NCI-H1436 (cell line): ENCODE measurements at places on chromosomes 16 and 17.

DNA sequence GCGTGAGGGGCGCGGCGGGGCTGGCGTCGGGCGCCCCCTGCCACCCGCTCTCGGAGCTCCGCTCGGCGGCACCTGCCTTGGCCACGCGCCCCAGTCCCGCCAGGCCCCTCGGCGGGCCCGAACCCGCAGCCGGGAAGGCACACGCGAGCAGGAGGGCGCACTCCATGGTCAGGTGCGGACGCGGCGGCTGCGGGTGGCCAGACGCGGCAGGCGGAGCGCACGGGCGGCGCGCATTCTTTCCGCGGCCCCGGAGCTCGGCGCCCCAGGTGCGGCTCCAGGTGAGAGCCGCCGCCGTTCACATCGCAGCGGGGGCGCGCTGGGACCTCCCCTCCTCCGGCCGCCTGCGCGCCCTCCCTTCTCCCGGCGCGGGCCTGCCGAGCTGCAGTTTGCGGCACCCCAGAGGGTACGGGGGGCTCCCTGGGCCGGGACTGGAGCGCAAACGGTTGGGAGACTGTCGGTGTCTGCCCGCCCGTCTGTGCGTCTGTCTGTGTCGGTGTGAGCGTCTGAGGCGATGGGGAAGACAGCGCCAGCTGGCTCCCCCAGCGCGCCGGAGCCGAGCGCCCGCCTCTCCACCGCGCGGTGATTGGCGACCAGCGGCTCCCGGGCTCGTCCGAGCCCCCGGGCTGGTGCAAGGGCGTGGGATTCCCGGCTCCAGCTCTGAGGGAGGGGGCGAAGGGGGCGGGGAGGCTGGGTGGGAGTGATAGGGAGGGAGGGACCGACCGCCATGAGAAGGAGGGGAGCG lies at the start of gene ADAMTS18:
Gene ADAMTS18, minus strand, starts transcription at position 505 of the 742 bp plus-strand sequence. Its CDS starts 339 bp downstream, at position 166.
- peak; percentile 25 for DNase-seq

DNA sequence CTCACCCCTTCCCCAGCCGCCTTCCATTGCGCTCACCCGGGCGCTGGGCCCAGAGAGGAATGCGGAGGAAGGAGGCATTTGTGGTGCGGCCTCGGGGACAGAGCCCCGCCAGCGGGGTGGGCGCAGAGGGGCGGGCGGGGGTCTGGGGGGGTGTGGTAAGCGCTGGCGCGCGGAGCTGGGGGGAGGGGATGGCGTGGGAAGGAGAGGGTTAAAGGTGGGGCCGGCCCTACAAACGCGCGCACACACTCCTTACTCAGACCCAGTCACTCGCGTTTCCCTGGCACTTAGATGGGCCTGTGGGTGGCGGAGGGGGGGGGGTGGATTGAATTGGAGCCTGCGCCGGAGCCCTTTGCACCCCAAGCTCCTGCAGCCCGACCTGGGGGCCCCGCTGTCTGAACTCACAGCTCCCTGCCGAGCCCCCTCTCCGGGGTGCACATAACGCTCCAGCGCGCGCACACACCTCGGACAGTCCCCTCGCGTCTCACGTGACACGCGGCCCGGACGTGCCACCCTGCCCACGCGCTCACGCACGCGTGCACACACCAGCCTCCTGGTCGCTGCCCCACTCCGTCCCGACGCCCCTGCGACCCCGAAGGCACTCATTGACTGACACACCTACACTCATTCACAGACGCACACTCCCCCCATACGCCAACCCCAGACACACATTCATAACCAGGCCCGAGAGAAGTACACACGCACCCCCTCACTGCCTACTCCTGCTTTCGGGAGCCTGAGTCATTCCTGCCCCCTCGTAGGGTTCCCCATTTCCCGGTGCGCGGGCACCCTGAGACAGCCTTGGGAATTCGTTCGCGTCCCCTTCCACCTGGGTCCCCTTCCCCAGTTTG lies 844 bp downstream of the TBKBP1 start:
- no peak for DNase-seq

- no peak for DNase-seq
These were observed 143.1 kb downstream of the CDH13 start for GRCh38 chr16:82769845-82770244.

- DNase-seq = no peak
These were observed 65.8 kb downstream of the RGS9 start for GRCh38 chr17:65202844-65203571.

DNA sequence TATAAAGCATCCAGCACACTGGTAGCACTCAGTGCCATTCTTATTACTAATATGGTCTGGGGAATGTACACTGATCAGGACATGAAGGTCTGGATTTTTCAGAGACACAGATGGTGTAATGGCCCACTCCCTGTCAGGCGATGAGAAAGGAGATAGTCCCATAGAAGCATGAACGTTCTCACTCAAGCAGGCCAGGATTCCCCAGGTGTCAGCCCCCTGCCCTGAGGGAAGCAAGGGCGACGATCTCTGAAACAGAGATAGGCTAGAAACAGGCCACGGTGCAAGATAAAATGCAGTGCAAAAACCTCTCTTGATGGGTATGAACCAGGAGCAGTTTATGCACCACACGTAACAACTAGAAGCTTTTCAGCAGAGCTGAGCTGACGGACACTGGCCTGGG lies 10.6 kb downstream of the PRPSAP1 start:
- no peak for DNase-seq

DNA sequence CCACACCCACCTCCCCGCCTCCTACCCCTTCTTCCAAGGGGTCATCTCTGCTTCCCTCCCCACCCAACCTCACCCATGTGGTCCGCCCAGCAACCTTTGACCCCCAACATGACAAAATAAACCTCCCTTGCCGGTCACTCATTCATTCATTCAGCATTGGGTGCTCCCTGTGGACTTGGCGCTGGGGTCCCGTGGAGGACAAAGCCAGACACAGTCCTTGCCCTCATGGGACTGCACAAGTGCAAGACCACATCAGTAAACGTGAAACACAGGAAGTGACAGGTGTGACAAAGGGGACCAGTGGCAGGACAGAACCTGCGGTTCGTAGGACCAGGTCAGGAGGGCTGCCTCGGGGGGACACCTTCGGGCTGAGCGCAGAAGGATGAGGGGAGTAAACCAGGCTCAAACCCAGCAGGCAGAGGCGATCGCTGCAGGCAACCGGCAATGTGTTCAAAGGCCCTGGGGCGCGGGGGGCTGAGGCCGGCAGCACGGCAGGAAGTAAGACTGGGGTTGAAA lies 185.4 kb downstream of the SEC14L1 start:
- DNase-seq = no peak

DNA sequence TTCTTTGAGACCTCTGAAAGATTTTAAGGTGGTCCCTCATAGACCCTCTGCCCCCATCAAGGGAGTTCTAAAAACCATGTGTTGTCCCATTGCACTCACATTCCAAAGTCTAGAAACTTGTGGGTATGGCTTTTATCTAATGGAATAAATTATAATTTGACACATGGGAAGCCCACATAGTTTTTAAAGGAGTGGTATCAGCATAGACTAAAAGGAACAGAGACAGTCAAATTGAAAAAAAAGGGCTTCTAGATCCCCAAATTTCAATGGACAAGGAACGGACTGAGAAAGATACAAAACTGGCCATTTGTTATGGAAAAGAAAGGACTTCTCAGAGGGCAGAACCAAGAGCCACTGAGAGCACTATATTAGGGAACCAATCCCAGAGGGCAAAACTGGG lies 48.7 kb upstream of the ICAM2 start:
- no peak for DNase-seq

DNA sequence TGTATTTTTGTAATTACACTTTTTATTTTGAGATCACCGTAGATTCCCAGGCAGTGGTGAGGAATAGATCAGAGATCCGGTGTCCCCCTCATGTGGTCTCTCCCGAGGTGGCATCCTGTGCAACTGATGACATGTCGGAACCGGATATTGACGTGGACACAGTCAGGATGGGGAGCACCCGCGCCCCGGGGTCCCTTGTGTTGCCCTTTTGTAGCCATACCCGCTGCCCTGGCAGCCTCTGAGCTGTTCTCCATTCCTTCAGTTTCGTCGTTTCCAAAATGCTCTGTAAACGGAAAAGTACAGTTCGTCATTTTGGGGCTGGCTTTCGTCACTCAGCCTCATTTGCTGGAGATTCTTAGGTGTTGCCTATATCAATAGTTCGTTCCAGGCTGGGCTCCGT lies 14.2 kb downstream of the JPH3 start:
- DNase-seq = no peak

GRCh38 chr17:38815576-38816193 lies 9.4 kb downstream of the CWC25 start:
- no peak for DNase-seq

DNA sequence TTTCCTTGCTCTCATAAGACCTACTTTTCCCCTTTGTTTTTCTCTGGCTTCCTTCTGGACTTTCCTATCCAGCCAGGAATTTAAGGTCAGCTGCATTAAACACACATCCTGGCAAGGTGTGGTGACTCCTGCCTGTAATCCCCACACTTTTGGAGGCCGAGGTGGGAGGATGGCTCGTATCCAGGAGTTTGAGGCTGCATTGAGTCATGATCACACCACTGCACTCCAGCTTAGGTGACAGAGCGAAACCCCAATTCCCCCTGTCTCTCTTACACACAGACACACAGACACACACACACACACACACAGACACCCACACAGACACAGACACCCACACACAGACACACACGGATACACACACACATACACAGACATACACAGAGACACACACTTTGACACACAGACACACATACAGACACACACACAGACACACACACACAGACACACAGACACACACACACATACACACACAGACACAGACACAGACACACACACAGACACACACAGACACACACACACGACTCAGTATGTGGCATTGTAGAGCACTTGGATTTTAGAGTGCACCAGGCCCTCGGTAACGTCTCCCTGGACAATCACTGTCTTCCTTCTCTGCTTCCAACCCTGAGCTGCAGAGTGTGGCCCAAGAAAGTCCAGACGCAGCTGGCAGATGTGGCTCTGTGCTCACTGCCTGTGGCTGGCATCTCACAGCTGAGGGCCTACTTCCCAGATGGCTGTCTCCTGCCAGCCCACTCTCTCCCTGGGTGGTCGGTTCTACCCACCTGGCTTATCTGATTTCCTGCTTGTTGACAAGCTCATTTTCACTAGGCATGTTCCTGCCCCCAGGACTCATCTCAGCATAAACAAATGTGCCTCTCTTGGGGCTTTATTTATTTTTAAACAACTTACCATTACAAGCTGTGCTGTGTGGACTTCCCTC lies 39.0 kb downstream of the NLRP1 start:
- DNase-seq = no peak

DNA sequence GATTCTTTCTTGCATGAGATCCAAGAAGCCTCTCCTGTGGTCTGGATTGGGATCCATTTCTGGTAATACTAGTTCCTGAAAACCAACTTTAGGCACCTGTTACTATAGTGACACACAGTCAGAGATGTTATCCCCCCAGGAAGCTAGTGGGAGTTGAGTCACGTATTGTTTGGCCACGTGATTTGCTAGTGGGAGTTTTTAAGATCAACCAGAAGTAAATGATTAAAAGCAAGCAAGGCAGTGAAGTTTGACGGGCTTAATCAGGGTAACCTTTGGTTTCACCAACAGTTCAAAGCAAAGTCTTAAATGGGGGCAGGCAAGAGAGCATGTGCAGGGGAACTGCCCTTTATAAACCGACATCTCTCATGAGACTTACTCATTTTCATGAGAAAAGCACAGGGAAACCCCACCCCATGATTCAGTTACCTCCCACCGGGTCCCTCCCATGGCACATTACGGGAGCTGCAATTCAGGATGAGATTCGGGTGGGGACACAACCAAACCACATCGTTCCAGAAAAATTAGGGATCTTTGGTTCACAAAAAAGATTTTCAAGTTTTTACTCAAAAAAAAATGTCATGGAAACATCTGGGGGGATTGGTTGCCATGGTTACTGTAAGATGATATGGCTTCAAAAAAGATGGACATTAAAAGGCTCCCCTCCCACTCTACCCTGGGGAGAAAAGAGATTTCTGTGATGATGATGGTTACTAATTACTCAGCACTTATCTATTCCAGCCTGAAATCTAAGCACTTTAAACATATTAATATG lies 483.1 kb upstream of the ERCC4 start:
- no peak for DNase-seq

GRCh38 chr16:50025537-50025931 lies 509 bp downstream of the CNEP1R1 start:
- DNase-seq = peak; percentile 16

GRCh38 chr16:81808933-81809480 lies 29.9 kb downstream of the PLCG2 start:
- DNase-seq = no peak

DNA sequence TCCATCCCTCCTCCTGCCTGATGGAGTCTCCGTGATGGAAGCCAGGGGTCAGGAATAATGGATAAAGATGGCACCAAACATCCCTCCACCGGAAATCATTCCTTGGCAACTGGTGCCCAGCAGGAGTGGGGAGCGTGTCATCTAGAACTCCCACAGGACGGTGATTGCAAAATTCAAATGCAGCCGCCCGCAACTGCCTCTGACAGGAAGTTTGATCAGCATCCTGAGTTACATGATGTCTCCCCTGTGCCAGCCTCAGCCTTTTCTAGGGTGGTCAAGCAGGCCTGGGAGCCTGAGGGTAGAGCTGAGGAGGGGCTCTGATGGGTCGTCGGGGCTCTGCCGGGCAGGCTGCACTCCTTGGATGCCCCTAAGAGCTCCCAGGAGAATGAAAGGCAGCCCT lies 52.8 kb downstream of the GSG1L start:
- no peak for DNase-seq

DNA sequence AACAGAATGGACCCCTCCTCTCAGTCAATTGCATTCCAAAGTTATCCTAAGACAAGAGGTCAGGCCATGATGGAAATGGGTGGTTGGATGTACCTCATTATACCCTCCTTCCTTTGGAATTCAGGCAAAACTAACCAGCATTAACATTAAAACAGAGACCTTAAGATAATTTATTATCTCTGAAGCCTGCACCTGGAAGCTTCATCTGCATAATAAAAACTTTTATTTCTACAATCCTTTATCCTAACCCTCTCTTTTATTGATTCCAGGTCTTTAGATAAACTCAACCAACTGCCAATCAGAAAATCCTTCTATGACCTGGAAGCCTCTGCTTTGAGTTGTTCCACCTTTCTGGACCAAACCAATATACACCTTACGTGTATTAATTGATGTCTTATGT lies 49.0 kb downstream of the ACSM1 start:
- no peak for DNase-seq

- no peak for DNase-seq
These were observed 17.7 kb upstream of the HS3ST3A1 start for GRCh38 chr17:13619462-13619861.

DNA sequence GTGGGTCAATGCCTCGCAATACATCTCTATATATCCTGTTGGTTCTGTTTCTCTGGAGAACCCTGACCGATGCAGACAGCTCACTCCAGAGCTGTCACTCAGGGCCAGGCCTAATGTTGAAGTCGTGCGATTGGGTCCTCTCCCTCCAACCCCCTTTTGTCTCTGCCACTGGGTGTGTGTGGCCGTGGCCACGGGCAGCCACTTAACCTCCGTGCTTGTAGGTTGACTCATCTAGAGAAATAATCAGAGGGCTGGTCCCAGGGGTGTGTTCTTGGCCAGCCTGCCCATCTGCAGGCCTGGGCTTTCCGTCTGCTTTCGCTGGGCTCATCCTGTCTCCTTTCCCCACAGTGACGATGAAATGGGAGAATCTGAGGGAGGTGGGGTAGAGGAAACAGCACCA lies 7.4 kb downstream of the ADAD2 start:
- no peak for DNase-seq
